ENCODE measurements at places on chromosomes 5 and 9.
A peak's percentile ranks its signal among the peaks of the same experiment; 100 is the strongest.

GRCh38 chr5:157350939-157351801, 85.2 kb downstream of the CYFIP2 start:
- no peak for DNase-seq

DNA sequence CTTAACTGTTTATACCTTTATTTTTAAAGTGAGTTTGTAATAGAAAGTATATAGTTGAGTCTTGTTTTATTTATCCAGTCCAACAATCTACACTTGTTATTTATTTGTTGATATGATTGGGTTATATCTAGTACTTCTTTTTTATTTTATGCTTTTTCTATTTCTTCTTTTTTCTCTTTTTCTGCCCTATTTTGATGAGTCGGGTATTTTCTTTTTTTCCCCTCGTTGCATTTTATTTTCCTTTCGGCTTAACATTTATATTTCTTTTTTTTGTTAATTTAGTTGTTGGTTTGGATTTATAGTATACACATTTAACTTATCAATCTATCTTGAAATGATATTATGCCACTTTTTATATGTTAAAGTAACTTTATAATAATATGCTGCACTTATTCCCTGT, 111.7 kb upstream of the IZUMO3 start:
- DNase-seq = no peak

GRCh38 chr9:134968011-134968822, 50.5 kb upstream of the FCN1 start:
- no peak for DNase-seq

DNA sequence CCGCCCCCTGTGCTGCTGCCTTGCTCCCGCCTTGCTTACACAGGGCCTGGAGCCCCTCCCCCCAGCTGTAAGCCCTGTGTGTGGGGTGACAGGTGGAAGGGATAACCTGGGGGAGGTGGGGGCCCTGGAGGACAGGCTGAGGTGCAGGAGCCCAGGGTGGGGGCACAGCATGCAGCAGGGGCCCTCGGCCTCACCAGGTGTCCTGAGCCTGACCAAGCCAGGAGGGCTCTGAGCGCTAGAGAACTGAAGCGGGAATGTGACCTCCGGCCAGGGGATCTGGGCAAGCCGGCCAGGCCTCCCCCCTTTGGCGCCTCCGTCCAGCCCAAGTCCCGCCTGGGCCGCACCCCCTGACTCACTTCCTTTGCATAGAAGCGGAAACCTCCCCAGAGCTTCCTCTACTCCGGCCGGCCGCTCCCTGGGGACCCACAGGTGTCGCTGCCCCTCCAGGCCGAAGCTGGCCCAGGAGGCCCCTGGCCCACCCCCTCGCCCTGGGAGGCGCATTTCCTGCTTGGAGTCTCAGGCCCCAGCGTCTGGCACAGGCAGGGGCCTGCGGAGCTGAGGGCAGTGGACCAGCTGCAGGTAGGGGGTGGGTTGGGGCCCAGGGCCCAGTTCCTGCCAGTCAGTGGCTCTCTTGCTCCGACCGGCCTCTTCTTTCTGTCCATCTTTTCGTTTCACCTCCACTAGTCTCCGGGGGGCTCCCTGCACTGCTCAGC, at the start of gene TOR4A:
Gene TOR4A (plus strand): TSS at position 398 of the 713 bp plus-strand sequence. CDS start 964 bp downstream, outside the sequence.
- DNase-seq = peak; percentile 64

GRCh38 chr9:131019388-131020239, 10.6 kb downstream of the LAMC3 start:
- DNase-seq = no peak

DNA sequence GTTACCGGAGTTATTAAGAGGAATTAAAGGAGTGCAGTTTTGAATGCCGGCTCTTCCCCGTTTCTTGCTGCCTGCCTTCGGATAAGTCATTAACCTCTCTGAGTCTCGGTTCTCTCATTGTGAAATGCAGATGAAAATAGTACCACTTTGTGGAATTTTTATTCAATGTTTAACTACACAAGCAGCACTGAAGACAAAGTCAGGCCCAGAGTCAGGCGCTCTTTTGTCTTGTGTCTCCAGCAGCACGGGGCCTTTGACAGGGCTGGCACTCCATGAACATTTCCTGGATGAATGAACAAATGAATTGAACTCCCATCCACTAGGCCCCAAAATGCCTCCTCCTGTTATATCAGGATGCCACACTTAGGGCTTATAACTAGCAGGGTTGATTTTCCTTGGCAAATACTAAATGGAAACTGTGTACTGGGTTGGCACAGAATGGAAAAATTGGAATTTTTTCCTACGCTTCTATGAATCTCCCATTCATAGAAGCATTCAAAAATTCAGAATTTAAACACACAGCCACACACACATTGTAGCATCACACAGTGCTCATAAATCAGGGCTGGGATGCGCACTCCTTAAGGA, 332.8 kb downstream of the MLLT3 start:
- DNase-seq = no peak

- no peak for DNase-seq
Measured at GRCh38 chr5:57932761-57933160, 450.1 kb upstream of the ACTBL2 start.

GRCh38 chr5:78562001-78562400, 86.6 kb downstream of the LHFPL2 start:
- no peak for DNase-seq

DNA sequence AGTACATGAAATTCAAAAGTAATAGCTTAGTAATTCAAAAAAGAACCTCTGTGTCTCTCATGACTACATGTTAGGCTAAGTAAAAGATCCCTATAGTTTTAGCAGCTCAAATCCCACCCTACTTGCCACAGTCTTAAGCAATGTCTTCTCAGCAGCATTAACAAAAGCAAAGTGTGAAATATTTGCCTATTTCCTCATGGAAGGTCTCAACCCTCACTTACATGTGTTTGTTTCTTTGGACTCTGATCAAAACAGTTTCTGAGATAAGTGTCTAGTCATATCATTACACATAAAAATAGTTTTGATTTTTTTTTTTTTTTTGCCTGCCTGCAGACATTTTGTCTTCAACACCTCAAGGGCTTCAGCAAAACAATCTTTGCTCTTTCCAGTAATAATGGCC, 310.5 kb downstream of the CETN3 start:
- no peak for DNase-seq

DNA sequence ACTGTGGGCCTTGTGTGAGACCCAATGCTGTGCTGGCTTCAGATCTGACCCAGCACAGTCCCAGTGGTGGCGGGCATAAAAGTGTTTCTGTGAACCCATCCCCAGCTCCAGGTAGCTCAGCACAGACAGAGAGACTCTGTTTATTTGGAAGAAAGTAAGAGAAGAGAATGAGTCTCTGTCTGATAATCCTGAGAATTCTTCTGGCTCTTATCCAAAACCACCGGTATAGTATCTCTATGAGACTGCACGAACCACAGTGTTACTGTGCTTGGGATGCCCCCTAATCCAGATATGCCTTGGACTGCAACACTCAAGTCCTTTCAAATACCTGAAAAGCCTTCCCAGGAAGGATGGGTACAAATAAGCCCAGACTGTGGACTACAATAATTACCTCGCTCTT, 1660.8 kb upstream of the ACO1 start:
- DNase-seq = no peak

- no peak for DNase-seq
Measured at GRCh38 chr9:98786750-98787510, 9.4 kb downstream of the ANKS6 start.

DNA sequence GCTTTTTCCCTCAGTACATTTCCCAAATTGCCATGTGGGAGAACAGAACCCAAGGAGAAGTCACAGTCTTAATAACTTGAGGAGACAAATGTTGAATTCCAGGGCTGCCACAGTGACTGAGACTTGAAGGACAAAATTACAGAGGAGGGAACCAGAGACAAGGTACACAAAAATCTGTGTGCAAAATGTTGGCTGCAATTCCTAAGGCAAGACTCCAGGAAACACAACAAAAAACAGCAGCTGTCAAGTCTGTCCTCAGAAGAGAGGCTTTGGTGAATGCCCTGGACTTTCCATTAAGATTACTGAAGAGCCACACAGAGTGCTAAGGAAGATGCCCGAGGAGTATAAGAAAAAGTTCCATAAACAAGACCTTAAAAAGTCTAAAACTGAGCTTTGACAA, 21.1 kb downstream of the AP3B1 start:
- no peak for DNase-seq

DNA sequence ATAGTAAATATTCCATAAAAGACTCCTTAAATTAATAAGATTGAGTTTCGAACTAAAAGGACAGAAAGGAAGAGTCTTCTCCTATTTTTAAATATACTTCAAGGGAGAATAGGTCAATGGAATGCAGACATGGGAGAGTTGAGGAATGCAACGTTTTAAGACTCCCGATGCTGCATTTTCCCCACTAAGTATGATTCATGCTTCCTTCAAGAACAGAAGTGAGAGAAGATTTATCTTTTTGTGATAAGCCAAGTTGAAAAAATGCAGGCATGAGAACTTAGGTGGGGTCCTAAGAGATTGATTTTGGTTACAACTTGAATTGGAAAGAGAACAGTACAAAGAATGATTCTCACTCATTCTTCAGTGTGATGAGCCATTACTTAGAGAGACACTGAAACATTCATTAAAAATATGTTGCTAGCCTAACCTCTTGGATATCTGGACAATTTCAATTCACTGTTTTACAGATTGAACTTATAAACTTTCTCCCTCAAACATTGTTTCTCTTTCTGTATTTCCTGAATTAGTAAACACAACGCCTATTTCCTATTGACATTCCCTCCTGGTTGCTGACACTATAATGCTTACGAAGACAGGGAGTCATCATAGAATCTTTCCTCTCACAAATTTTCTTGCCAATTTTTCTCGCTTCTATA, 1666.1 kb upstream of the WWC1 start:
- no peak for DNase-seq

DNA sequence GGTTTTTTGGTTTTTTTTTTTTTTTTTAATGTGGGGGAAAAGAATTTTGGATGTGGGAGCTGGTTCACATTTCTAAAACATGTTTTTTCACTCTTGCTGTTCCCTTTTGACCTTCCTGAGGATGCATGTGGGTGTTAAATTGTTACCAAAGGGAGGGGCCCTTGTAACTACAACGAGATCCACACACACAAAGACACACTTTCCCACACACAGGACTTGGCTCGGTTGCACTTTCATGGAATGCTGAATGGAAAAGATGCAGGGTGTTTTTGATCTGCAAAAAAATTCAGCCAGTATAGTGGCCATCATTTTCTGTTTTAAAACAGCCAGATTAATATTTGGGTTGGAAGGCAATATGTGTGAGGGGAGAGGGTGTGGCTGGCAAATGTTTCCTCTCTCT, 576.9 kb downstream of the EBF1 start:
- DNase-seq = no peak

DNA sequence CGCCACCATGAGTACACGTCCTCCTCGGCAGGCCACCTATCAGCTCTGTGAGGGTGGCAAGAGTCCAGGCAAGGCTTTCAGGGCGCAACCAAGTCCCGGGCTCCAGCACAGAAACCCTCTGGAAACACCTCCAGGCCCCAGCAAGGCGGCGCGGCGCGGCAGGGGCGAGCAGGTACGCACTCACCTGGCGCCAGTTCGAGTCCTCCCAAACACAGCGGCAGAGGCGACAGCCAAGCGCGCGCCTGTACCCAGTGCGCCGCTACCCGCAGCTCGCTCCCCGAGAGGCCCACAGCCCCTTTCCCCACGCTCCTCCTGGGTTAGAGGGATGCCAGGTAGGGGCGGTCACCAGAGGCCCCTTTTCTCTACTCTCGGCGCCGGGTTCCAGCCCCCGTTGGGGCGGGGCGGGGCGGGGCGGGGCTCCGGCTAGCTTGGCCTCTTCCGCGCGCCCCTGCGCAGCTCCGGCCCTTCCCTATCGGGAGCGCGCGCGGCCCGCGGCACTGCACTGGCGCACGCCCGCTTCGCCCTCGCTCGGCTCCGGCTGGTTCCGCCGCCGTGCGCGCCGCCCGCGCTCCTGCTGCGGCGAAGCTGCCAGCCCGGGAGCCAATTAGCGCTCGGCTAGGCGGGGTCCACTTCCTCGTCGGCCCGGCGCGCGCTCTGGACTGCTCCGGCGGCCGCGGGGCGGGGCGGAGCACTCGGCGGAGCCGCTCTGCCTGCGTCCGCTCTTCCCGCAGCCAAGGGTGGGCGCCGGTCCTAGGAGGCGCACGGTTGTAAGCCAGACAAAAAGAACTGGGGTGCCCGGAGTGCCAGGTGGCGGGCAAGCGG, at the start of the genes NMRK1 and OSTF1:
Gene NMRK1 (minus strand): TSS at position 332 of the 822 bp plus-strand sequence. CDS start 5,040 bp downstream, outside the sequence.
Gene OSTF1 (plus strand): TSS at position 691 of the 822 bp plus-strand sequence. CDS start 179 bp downstream, outside the sequence.
- DNase-seq = peak; percentile 93

- DNase-seq = no peak
Measured at GRCh38 chr5:113488645-113489184, 462 bp upstream of the MCC start.

DNA sequence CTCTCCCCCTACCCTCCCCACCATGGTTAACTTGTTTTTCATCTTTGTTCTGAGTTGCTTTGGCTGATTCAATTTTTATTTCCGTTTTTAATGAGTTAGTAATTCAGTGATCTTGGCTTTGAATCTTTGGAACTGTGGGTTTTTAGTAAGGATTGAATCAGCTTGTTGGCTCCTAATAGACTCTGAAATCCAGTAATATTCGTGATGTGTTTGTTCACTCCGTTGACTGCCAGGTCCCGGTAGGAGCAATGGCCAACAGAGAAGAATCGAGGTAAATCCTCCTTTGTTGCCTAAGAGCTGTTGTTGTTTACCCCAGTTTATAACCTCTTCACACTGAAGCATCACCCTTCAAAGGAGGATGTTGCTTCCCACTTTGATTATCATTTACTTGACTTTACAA, 92.7 kb downstream of the PCSK1 start:
- no peak for DNase-seq

DNA sequence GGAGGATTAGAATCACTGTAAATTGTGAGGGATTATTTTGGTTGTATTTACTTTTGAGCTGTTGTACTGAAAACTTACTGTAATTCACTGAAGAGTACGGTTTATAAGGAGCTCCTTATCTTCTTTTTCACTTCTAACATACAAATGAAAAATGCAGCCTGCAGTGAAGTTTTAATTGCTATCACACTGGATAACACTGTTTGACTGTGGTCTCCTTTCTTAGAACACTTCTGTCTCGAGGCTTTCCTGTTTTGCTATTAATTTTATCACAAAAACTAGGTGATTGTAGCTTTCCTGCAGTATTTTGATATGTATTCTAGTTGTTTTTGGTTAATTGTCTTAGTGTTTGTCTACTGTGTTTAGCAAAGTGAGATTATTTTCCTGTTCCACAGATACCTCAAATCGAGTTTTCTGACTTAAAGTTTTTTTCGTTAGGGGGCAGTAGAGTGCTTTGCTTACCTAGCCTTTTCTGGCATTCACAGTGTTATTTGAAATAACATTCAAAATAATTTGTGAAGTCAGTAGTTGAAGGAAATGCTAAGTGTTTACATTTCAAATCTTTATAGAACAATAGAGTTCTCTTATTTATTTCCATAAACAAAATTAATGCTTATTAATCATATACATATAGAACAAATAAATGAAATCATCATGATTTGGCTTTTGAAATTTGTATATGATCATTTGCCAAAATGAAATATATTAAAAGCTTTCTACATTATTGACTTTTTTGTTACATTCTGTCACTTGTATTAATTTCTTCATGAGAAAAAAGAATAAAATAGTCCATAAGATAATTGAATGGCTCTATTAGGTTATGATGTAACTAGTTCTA, 52.9 kb downstream of the COMMD10 start:
- DNase-seq = peak; percentile 61

DNA sequence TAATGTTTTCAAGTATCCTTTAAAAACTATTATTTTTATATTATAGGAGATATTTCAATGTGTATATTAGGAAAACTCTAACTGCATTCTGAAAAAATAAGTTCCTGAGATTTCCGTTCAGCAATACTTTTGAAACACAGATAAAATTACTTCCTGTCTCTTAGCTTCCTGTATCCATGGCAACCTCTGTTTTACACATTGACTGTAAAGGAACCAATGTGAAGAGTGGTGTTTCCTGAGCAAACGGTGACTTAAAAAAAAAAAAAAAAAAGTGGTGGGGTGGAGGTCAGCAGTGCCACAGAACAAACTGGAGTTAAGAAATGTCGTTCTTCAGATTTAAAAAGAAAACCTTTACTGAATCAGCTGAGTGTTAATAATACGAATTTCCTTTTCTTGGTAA, at the start of gene LRRC70:
Gene LRRC70 (plus strand): TSS at position 280 of the 400 bp plus-strand sequence. CDS start 620 bp downstream, outside the sequence.
- DNase-seq = peak; percentile 95

All from AML-193 (cell line).